DMS153 (cell line): ENCODE measurements at places on chromosomes 7 and 10.

DNA sequence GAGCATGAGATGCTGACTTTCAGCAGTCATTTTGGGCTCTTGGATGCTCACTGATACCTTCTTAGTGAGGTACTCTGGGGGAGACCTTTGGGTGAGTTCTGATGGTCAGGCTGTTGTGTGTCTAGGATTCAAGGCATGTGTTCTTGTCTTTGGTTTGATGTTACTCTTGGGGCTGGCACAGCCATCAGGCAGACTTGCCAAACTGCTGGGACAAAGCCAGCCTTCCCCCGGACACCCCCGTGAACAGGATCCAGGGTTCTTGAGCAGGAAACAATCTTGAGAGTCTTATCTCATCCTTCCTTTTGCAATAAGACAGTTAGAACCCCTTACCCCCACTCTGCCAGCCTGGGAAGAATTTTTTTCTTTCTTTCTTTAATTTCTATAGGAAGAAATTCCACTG lies 42.2 kb downstream of the SUFU start:
- no peak for DNase-seq

- DNase-seq: no peak
Observed at GRCh38 chr7:50228148-50228547, 76.4 kb upstream of the IKZF1 start.

DNA sequence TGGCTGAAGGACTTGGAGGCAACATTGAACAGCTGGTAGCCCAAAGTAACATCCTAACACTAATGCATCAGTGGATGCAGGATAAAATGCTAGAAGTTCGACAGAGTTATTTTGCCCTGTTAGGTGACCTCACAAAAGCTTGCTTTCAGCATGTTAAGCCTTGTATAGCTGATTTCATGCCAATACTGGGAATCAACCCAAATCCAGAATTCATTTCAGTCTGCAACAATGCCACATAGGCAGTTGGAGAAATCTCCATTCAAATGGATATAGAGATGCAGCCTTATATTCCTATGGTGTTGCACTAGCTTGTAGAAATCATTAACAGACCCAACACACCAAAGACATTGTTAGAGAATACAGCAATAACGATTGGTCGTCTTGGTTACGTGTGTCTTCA lies 62.9 kb downstream of the CCSER2 start:
- no peak for DNase-seq

GRCh38 chr7:4720225-4720624 lies 38.1 kb downstream of the FOXK1 start:
- DNase-seq: no peak

GRCh38 chr10:113802997-113803396 lies 50.9 kb downstream of the DCLRE1A start:
- DNase-seq: no peak

GRCh38 chr7:1858435-1859265 lies 188.6 kb downstream of the ELFN1 start:
- no peak for DNase-seq

DNA sequence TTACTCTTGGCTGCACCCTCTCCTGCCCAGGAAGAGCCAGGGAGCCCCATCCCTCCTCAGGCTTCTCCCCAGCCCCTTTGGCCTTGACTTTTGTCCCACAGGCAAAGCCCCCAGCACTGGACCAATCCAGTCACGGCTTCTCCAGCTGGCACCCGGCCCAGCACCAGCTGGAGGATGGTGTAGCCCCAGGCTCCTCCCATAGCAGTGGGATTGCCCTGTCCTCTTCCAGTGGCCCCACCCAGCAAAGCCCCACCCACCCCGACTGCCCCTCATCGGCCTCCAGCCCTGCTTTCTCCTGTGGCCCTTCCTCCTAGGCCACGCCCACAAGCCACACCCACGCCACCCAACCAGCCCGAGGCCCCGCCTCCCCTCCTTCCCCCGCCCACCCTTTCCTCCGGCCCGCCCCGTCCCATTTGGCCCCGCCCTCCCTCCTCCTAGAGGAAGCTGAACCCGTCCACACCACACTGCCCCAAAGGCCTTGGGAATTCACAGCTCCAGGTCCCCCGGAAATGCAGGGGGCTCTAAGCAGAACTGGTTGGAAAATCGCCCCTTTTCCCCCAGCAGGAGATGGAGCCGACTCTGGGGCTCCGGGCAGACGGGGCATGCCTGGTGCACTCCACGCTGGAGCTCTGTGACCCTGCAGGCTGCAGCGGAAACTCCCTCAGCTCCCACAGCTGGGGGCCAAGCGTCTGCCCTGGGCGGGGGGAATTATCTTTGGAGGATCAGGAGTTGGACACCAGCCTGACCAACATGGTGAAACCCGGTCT lies 25.2 kb downstream of the GET4 start:
- DNase-seq: peak; percentile 78

DNA sequence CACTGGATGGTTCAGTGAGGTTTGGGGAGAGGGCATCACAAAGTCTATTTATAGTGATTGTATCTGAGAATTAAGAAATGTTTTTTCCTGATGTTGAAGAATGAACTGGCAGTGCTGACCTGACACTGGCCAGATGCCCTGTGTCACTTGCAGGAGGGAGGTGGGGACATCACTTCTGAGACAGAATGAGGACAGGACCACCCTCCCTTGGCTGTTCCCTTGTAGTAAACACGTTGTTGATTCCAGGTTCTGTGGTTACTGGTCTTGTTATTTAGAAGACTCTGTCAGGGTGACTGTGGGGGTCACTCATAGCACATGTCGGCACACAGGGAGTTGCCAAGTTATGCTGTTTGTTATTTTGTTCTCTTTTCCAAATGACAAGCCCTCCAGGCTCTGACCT lies 126.4 kb downstream of the ADCY1 start:
- no peak for DNase-seq

GRCh38 chr10:89563311-89563710 lies 27.9 kb upstream of the SLC16A12 start:
- no peak for DNase-seq

GRCh38 chr7:34357068-34357467 lies 300.9 kb upstream of the NPSR1 start:
- DNase-seq: no peak

- DNase-seq: no peak
Observed at GRCh38 chr7:31934551-31934950, 135.7 kb downstream of the PDE1C start.

- no peak for DNase-seq
Observed at GRCh38 chr7:134811765-134812164, 32.3 kb downstream of the CALD1 start.
